ENCODE measurements at places on chromosomes 4 and X.

- DNase-seq: no peak
These were observed 11.1 kb upstream of the FAM3A start for GRCh38 chrX:154526901-154527675.

DNA sequence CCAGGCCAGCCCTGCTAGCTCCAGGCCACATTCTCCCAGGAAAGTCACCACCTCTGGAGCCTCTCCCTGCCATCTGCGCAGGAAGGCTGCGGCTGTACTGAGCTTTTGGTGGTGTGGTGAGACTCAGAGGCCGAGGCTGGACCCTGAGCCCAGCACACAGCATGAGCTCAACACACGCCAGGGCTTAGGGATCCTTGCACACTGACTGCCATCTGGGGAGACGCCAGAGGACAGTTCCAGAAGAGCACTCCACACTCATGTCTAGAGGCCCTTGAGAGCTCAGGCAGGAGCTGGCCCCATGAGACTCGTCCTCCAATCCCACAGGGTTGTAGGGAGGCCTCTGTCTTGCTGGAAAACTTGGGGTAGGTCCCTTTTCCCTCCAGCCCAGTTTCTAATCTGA lies 40.6 kb downstream of the ABLIM2 start:
- DNase-seq: no peak

DNA sequence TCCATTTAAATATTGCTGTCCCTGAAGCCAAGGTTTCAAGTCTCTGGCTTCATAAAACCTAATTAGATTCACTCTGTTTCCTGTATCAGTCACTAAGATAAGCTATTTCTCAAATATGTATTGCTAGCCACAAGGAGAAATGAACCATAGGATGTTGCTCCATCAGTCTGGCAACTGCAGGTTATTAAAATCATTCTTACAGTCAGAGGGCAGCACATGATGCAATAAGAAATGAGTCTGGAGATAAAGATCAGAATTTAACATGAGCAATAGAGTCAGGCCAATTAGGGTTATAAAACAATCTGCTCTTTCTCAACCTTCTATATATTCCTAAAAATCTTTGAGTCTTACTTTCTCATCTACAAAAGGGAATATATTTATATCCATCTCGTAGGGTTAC lies 7.2 kb downstream of the PRKG2 start:
- peak; percentile 1 for DNase-seq

GRCh38 chr4:8316911-8317351 lies 47.4 kb downstream of the HTRA3 start:
- DNase-seq: no peak

DNA sequence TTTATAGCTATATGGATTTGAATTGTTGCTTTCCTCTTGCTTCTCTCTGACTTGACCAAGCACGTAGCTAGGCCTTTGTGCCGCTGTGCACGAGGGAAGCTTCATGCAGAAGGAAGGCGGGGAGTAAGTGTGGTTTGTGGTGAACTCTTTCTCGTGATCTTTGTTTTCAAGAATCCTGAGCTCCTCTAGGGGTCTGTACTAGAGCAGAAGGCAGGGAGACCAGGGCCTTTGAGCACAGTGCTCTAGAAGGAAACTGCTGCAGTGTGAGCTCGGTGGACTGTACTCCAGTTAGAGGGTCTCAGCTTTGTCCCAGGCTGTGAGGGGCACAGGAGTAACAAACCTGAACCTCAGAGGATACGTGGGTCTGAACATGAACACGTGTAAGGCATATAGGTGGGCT lies 49.0 kb downstream of the AGA start:
- DNase-seq: no peak

DNA sequence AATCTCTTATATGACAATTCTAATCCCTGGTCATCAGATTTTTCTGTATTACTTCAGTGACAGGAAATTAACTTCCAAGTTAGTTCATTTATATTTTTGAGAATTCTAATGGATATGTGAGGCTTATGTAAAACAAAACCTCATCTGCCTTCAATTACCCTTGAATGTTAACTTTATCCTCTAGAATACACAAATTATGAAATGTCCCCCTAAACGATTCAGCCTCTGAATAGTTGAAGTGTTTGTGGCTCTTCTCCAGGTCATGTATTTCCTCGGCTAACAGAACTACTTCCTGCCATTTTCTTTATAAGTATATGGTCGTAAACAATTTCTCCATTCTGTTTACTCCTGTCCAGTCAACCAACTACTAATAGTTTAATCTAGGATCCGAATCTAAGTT lies 401.3 kb downstream of the PCDH10 start:
- DNase-seq: no peak

GRCh38 chr4:38980903-38981676 lies 51.1 kb downstream of the TMEM156 start:
- DNase-seq: no peak

DNA sequence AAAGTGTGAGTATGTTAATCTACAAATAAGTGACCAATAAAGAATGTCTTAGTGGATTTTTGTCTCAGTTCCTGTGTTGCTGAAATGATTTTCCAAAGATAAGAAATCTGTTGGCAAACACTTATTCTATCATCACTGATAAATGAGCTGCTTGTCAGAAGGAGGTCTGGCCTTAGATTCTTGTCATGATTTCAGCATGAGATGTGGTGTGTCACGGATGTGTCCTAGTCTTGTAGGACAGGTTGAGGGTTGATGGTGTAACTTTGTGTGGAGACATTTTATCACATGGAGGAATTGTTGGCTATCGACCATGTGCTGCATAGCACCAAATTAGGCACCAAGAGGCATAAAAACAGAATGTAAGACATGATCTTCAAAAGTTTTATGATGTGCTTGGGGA lies 31.8 kb upstream of the LIMCH1 start:
- peak; percentile 52 for DNase-seq

DNA sequence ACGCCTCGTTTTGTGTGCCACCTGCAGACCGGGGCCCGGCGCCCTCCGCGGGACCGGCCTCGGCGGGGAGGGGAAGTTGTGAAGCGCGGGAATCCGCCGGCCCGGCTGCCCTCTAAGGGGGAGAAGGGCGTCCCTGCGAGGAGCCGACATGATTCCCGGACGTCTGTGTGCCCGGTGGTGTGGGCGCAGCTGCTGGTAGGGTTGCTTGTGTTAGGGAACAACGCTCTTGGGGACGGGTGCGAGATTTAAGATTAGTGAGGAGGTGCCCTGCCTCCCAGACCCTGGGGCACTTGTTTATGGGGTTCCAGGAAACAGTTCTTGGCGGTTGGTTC lies 627 bp downstream of the CDKN2AIP start:
- DNase-seq: no peak

DNA sequence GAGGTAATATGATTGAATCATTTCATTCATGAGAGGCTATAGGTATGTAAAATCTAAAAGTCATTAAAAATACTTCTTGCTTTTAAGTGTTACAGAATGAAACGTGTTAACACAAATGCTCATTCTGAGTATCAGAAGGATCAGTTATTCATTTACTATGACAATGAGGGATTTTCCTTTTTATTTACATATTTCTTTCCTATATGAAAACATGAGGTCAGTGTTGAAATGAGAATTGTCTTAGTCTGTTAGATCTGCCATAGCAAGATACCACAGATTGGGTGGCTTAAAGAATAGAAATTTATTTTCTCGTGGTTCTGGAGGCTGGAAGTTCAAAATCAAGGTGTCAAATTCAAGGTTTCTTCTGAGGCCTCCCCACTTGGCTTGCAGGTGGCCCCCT lies 181.2 kb downstream of the ARHGAP10 start:
- DNase-seq: no peak

- peak; percentile 16 for DNase-seq
These were observed 16.6 kb downstream of the GPKOW start for GRCh38 chrX:49106930-49107329.

DNA sequence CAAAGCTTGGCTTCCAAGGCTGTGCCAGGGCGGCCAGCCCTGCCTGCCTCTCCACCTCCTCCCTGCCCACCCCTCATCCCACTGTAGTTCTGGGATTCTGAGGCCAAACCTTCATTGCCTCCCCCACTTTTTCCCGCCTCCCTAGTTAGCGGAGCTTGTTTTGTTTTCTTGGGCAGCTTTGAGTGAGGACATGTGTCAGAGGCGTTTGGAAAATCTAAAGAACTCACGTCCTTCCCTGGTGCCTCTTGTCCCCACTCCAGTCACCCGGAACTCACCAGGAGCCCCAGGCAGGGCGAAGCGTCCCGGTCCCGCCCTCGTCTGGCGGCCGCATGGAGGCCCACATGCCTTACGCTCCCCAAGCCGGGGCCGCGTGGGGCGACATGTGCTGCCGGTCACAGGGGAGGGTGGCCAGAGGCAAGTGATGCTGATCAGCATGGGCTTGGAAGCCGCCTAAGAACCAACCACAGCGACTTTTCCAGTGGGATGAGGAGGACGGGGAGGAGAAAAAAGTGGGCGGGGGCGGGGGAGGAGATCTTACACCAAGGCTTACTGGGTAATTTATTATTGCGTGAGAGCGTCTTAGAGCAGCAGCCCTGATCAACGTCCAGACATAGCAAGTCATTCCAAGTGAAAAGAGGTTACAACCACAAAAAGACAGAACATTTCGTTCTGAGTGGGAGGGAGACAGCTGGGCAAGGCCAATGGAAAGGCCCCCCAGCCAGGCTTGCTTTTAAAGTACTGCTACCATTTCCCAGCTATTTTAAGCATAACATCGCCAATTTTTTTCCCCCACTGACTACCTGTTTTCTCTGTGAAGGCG lies 48.5 kb downstream of the PRPS1 start:
- peak; percentile 7 for DNase-seq

- no peak for DNase-seq
These were observed 56.6 kb upstream of the HOPX start for GRCh38 chr4:56737666-56738065.

GRCh38 chr4:24578364-24578763 lies 6.0 kb downstream of the DHX15 start:
- DNase-seq: no peak

GRCh38 chr4:143289370-143289769 lies 47.3 kb upstream of the GAB1 start:
- no peak for DNase-seq

- no peak for DNase-seq
These were observed 68.6 kb downstream of the ADGRG4 start for GRCh38 chrX:136369377-136369776.
